ENCODE measurements at places on chromosomes 11 and 22.

DNA sequence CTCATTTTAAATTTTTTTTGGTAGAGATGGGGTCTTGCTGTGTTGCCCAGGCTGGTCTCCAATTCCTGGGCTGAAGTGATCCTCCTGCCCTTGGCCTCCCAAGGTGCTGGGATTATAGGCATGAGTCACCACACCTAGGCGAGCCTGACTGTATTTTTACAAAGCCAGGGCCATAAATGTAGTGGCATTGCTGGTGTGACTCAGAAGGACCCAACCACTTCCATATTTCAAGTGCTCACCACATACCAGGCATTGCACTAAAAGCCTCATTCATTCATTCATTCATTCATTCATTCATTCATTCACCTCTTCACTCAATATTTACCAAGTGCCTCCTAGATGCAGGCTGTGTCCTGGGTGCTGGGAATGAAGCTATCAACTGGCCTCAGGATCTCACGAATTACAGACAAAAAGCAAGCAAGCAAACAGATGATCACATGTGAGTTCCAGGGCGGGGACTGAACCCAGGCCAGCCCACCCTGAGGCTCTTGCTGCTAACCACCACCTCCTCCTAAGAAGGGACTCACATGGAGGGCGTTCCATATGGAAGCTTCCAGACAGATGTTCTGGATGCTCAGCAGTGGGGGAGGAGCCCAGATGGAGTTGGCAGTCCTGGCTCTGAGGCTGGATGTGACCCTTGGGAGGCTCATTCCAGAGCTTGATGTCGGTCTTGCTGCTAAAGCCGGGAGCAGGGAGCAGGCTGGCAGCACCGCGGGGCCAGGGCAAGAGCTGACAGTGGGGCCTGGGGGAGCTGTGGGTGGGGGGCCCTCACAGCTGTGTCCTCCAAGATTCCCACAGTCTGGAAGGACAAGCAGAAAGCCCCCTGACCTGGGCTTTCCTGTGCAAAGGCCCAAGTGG lies 158.8 kb downstream of the CTTN start:
- no peak for DNase-seq

GRCh38 chr11:121250843-121251242 lies 41.7 kb upstream of the SC5D start:
- DNase-seq: no peak

- DNase-seq: no peak
These were observed 202.5 kb downstream of the TRIM29 start for GRCh38 chr11:119935349-119935925.

DNA sequence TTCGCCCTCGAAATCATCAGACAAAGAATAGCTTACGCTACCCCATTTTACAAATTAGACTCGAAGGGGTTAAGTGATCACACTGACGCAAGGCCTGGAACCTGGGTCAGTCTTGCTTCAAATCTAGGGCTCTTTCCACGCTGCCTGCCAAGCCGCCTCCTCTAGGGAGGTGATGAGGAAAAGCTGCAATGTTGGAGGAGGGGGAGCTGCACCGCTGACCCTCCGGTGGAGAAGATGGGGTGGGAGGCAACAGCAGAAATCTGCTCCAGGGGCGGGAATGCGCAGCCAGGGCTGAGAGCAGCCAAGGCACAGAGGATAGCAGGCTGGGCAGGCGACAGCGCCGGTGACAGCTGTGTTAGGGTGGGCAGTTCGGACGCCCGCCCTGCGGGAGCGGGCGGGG lies 595 bp downstream of the SYVN1 start:
- no peak for DNase-seq

DNA sequence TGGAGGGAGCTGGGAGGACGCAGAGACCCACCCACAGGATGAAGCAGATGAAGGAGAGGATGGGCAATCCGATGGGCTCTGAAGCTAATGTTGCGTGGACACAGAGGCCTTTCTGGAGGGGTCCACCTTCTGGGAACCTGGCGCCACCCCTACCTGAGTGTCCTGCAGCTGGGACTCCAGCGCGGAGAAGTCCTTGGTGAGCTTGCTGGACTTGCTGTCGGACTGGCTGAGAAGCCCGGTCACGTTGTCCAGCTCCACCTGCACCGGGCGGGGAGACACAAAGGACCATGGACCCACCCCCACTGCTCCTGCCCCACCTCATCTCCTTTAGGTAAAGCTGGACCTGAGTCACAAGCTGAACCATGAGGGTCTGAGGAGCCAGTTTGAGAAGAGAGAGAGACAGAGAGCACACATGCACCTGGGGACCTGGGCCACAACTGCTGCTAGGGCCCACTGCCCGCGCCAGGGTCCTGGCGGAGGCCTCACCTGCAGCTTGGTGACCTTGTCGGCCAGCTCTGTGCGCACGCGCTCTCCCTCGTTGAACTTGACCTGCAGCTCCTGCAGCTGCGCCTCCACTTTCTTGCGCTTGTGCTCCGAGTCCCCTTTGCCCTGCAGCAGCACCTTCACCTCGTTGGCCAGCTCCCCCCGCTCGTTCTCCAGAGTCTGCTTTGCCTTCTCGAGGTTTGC lies 40.8 kb downstream of the APOL1 start:
- DNase-seq: no peak

- no peak for DNase-seq
These were observed 387.8 kb downstream of the SOX6 start for GRCh38 chr11:15968461-15969130.

DNA sequence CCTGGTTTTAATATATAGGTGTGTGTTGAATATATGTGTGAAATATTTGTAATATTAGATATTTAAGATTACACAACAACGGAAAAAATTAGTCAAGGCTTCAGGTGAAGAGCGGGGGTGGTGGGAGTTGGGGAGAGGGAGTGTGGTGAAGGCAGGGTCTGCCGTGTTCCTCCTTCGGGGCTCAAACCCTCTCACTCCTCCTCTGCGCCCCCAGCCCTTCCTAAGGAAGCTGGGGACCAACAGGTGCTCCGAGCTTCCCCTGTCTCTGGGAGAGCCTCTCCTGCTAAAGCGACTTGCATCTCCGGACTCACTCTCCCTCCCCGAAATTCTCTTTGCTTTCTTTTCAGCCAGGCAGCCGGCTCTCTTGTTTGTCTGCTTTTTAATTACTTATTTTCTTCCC lies 960 bp upstream of the CADM1 start:
- DNase-seq: no peak

GRCh38 chr22:47102081-47102480 lies 339.6 kb downstream of the TBC1D22A start:
- no peak for DNase-seq

- no peak for DNase-seq
These were observed 389.6 kb upstream of the ARHGAP42 start for GRCh38 chr11:100297516-100297915.

DNA sequence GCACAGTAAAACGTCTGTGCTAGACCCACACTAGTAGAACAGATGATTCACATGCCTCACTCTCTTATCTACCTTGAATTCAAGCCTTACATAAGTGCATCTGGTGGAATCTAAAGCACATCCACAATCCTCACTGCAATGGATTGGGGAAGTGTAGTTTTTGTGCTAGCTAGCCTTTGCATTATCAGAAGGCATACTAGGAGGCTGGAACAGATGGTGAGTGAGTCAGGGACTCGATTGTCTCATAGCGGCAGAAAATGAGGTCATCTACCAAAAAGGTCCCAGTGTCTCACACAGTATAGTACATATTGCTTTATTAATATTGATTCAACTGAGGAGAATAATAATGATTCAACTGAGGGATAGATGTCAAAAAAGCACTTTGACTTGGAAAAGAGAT lies 9.3 kb downstream of the MSANTD4 start:
- DNase-seq: no peak

GRCh38 chr22:42069801-42070516 lies 653 bp downstream of the NAGA start:
- DNase-seq: no peak

DNA sequence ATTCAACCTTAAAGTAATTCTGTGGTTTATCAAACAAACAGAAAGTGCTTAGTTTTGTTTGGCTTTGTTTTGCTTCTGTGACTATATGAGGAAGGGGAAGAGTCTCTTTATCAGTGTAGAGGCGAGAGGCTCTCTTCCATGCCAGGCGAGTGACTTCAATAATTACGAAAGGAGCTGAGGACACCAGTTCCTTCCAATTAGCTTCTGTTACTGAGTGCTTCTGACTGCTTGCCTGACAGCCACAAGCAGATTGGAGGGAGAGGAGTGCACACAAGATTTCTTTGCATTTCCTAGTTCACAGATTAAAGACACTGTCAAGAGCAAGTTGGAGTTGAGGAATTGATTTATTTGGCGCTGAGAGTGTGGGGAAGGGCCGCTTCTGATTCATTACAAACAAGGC lies 1484.5 kb upstream of the TENM4 start:
- DNase-seq: no peak

GRCh38 chr11:17547932-17548331 lies 873 bp downstream of the OTOG start:
- DNase-seq: no peak
